ENCODE measurements at places on chromosomes 5 and 9. TPM values are rescaled to one million over a fixed set of nuclear protein-coding genes. Genes with fewer than 3 reads are reported as not detected.

SLC25A2 gene
- total RNA-seq: 1.4 TPM

GRCh38 chr5:175683231-175683630 is 25.4 kb downstream of the HRH2 start:
- DNase-seq: no peak

- DNase-seq: no peak
Measured at GRCh38 chr5:43620944-43621505, 18.0 kb downstream of the NNT start.

DNA sequence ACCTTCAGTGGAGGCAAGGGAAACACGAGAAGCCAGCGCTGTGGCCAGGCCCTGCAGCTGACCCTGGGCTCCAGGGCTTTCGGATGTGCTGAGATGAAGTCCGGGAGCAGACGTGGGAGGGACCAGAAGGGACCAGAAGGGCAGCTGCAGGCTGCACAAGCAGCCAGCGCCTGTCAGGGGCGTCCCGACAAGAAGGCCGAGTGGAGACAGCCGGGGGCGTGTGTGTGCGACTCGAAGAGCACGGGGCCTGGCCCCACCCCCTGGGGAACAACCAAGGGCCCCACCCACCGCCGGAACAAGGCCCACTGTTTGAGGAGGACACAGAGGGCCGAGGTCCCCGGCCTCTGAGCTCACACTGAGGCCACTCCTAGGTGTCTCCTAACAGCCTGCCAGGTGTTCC is 31.4 kb downstream of the SLC12A7 start:
- no peak for DNase-seq

DTWD2 gene
- total RNA-seq: 6.9 TPM

DNA sequence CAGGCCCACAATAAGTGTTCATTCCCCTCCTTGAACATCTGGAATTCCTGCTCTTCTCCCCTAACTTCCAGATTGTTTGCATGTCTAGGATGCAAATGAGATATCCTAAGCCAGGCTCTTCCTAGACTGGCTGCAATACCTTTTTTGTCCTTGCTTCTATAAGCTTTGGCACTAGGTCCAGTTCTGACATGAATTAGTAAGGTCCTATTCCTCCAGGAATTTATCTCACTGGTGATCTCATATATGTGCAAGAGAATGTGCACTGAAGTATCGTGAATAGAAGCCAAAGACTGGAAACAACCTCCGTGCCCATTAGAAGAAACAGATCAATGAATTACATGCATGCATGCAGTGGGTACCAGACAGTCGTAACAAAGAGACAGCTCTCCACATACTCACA is 25.2 kb downstream of the DUSP1 start:
- DNase-seq: no peak

DNA sequence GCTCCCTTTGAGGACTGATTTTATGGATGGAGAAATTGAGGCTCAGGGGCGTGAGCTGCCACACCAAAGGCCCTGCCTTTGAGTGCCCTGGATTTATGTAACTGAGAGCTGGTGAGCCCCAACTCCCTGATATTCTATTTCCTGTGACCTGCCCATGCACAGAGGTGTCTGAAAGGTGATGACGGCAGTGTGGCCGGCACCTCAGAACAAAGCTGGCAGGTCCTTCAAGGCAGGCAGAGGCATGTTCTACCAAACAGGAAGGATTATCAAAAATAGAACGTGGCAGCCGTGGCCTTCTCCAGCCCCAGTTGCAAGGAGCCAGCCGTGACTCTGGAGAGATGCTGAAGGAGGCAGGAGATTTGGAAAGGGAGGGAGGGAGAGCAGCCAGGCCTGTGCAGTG is 36.2 kb downstream of the INSYN2B start:
- no peak for DNase-seq

DNA sequence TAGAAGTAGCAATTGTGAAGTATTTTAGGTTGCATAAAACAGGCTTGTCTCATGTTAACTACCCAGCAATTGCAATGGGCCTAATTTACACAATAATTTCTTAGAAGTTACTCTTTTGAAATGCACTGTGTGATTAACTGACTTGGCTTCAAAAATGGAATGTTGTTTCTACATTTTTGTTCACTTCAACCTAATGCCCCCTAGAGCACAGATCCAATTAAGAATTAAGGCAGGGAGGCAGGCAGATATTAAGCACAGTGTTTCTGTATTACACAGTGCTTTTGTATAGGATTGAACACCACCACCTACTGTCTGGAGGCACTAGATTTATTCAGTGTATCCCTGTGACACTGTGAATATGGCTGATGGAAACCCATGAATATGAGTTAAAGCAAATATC is 302.1 kb downstream of the FBXL17 start:
- no peak for DNase-seq

FBN2 gene
- total RNA-seq: 6.5 TPM

CMYA5 gene
- 8.4 TPM for total RNA-seq

CDC20B gene
- total RNA-seq: not detected

- DNase-seq: peak; percentile 76
Measured at GRCh38 chr5:139745800-139746690, 49.6 kb upstream of the PSD2 start.

SMIM33 gene
- not detected for total RNA-seq

TMC1 gene
- total RNA-seq: 0.36 TPM

SLC6A19 gene
- total RNA-seq: 0.09 TPM

DNA sequence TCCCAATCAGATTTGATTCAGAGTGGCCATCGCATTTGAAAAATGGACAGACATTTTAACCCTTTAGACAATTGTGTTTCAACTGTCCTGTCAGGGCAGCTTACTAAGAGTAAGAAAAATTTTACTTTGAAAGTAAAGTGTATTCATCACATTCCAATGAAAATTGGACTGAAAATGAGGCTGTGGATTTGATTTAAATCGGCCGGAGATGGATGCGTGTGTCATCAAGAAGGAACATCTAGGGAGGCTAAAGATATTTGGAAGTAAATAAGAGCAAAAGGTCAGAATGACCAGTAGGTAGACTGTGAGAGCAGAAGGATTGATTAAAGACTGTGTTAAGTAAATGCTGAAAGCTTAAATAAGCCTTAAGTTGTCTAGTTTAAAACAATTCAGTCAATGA is 1.5 kb downstream of the ZCCHC7 start:
- DNase-seq: no peak

GRCh38 chr9:106076711-106077110 is 382.4 kb downstream of the TMEM38B start:
- DNase-seq: no peak

GRCh38 chr9:85216601-85217000 is 525.2 kb downstream of the AGTPBP1 start:
- DNase-seq: no peak

GLT6D1 gene
- not detected for total RNA-seq

TMEM252 gene
- not detected for total RNA-seq

GRCh38 chr9:136292591-136293448 is 11.1 kb downstream of the CCDC187 start:
- DNase-seq: no peak

DNA sequence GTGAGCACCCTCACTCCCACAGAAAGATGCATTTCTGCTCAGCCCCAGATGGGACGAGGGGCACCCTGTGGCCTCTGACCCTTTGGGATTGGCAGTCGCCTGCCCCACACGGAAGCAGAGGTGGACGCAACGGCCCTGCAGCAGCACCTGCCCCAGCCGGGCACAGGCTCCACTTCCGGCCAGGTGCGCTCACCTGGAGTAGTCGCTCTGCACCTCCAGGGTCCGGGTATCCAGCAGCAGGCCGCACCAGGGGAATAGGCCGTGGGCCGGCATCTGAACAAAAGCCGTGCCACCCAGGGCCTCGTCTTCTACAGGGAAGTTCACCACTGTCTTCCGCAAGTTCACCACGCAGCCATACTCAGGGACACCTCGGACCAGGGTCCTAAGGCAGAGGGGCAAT is 30.7 kb downstream of the TERT start:
- no peak for DNase-seq

- DNase-seq: no peak
Measured at GRCh38 chr5:40483316-40483715, 196.4 kb upstream of the PTGER4 start.

BAAT gene
- total RNA-seq: not detected

TTC23L gene
- 5.9 TPM for total RNA-seq

- peak; percentile 64 for DNase-seq
Measured at GRCh38 chr5:76403766-76404222, 709 bp downstream of the IQGAP2 start.

DNA sequence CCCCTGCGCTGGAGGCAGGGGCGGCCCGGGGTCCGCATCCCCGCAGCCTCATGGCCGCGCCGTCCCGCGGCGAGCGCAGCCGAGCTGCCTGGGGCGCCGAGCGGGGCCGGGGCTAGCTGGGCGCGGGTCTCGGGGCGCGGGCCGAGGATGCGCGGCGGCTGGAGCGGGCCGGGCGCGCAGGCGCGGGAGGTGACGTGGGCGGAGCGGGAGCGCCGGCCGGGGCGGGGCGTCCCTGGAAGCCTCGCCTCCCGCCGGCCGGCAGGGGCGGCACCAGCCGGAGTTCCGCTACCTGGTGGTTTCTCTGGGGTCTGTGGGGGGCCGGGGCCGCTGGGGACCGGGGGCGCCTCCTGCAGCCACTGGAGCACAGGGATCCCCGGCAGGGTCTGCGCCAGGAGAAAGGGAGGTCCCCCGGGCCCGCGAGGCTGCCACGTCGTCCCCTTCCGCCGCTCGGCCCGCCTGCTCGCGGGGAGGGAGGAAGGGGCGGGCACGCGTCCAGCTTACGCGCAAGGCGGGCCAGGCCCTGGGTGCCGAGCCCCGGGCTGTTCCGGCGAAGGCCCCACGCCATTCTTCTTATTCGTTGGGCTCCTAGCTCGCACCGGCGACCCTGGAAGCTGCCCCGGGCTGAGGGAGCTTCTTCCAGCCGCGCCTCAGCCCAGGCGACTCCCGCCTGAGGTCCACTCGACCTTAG is at the start of gene LPCAT1:
LPCAT1 (minus strand) TSS at position 168 of the 688 bp plus-strand sequence; CDS start at position 52, 116 bp downstream.
- peak; percentile 88 for DNase-seq

- no peak for DNase-seq
Measured at GRCh38 chr5:85671223-85671970, 946.3 kb upstream of the COX7C start.

SLC34A3 gene
- not detected for total RNA-seq

DNA sequence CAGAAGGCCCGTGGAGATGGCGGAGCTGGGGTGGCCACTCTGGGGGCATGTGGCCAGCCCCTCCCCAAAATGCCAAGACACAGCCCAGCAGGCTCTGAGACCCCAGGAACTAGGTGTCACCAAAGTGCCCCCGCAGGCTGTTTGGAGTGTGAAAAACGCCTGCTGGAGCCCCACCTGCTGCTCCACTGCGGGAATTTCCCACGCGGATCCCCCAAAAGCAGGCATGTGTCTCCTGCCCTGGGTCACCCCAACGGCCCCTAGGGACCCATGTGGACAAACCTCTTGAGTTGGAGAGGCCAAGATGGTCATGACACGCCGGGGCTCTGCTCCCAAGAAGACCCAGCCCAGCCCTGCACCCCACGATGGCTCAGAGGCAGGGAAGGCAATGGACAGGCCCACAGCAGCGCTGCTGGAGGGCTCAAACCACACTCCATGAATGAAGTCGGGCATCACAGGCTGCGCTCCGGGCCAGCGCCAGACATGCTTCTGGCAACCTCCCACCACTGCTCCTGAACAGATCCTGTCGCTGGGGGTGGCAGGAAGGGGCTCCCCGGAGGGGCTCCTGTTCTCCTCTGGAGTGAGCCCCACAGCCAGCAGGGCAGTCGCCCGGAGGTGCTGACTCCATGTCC is 15.3 kb downstream of the NOTCH1 start:
- DNase-seq: no peak

DNA sequence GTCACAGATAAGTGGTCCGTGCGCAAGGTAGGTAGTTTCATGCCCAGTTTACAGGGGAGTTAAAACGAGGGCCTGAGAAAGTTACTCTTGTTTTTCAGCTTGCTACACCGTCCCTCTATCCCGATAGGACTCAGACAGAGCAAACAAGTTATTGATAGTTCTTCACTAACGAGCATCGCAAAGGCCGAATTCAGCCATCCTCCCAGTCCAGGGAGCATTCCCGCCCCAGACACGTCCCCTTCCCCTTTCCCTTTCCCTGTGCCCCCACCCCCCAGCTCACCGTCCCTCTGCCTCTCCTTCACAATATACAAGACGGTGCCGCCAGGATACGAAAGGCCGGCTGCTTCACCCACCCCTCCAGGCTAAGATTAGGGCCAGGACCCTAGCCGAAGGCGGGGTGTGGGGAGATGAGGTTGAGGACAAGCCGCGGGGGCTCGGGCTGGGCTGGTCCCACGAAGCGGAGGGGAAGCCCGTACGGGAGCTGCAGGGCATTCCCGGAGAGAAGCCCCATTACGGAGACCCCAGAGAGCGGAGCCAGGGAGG is 599 bp downstream of the KIAA1191 start:
- peak; percentile 65 for DNase-seq

DNA sequence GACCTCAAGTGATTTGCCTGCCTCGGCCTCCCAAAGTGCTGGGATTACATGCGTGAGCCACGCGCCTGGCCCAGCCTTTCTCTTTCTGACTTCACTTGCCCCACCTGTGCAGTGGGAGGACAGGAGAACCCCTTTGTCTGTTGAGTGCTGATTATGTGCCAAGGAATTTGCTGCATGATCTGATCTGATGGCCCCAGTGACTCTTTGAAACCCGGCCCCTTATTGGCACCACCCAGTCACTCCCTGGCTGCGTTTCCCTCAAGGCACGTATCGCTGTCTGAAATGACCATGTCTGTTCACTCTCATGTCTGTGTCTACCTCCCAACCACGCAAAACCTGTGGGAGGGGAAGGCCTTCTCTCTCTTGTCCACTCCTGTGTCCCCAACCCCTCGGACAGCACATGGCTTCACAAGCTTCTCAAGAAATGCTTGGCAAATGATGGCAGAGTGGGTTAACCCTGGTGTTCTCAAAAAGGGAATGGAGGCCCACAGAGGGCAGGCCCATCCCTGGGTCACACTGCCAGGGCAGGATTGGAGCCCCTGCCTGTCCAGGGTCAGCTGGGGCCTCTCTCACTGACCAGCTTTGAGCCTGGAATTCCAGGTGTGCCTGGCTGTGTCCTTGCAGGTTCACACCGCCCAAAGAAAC is 21.9 kb downstream of the NEK6 start:
- no peak for DNase-seq

SPATA31C1 gene
- not detected for total RNA-seq

DNA sequence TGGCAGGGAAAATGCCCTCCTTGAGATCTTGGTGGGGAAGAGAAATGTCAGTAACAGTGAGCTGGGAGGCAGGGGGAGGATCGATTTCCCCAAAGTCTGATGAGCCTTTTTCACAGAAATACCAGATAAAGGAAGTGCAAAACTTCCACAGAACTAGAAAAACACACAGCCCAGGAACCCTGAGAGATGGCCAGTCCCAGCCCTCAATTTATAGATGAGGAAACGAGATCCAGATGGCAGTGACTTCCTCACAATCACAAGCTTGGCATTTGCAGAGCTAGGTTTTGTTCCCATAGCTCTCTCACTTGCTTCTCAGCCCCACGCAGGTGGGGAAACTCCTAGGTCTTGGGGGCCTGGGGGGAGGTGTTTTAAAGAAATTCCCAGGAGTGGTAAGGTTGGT is 3.8 kb upstream of the GGTA1 start:
- no peak for DNase-seq

All from sciatic nerve (tissue), 2 donors.